ENCODE measurements at places on chromosomes 7 and 10. TPM values are rescaled to one million over a fixed set of nuclear protein-coding genes. Genes with fewer than 3 reads are reported as not detected.

LYZL2 gene
- total RNA-seq, result not detected

OPN4 gene
- total RNA-seq, result not detected

GOLGA7B gene
- 12.0 TPM for total RNA-seq

TRIM50 gene
- total RNA-seq, result not detected

CCL24 gene
- total RNA-seq, result not detected

GPR37 gene
- not detected for total RNA-seq

GRCh38 chr7:77766801-77767605 is 31.2 kb downstream of the TMEM60 start:
- no peaks in the 10 kb centered on the region for H3K27me3 ChIP-seq
- H3K4me3 ChIP-seq, result no peak overlapping the region
- no peak overlapping the region for H3K27ac ChIP-seq

DNA sequence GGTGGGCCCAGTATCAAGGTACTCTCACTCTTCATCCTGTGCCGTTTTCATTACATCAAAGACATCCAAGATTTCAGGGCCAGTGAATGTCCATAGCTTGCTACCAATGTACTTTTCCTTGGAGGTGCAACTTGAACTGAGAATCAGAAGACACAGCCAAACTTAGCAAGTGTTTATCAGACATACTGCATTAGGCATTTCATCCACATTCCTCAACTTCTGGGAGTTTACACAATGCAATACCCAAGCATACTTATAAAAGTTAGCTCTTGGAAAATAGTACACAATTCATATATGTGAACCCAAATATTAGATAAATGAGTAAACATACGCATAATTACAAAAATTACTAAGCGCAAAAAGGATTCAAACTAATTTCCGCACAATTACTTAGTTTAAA is 216.3 kb upstream of the RHOBTB1 start:
- no peaks in the 10 kb centered on the region for H3K27me3 ChIP-seq
- no peaks in the 10 kb centered on the region for H3K4me1 ChIP-seq
- H3K27ac ChIP-seq, result no peak overlapping the region
- no peaks in the 10 kb centered on the region for H3K36me3 ChIP-seq
- DNase-seq, result no peak

DNA sequence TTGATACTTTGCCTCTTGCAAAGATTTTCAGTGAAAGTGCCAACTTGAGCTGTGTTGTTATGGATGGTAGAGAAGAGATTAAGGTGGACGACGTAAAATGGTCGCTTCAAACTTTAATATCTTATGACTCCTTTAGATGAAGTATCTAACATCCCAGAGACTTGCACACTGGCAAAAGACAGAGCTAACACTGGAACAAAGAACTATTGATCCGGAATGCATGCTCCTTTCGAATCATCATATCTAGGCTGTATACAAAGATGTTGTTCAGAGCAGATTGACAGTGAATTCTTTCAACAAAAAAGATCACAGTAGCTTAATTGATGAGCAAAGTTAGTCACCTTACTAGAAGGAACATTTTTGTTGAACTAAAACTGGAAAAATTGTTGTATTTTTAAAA is 592.7 kb downstream of the NXPH1 start:
- H3K36me3 ChIP-seq, result no peaks in the 10 kb centered on the region
- H3K4me1 ChIP-seq, result no peaks in the 10 kb centered on the region
- no peak for DNase-seq
- H3K27me3 ChIP-seq, result no peaks in the 10 kb centered on the region
- no peak overlapping the region for H3K4me3 ChIP-seq
- no peak overlapping the region for H3K27ac ChIP-seq

- H3K27me3 ChIP-seq, result no peaks in the 10 kb centered on the region
- H3K36me3 ChIP-seq, result peaks cover 27% of the 10 kb centered on the region
- H3K27ac ChIP-seq, result no peak overlapping the region
- H3K4me1 ChIP-seq, result peaks cover 46% of the 10 kb centered on the region
Measured at GRCh38 chr10:6098156-6098555, 9.3 kb downstream of the RBM17 start.

GRCh38 chr10:86489071-86489810 is 32.4 kb downstream of the WAPL start:
- peaks cover 37% of the 10 kb centered on the region for H3K36me3 ChIP-seq
- peaks cover 12% of the 10 kb centered on the region for H3K4me1 ChIP-seq
- H3K27ac ChIP-seq, result peak overlapping the region; percentile 27
- DNase-seq, result no peak

GRCh38 chr7:127782654-127783559 is 130.9 kb downstream of the SND1 start:
- H3K27ac ChIP-seq, result no peak overlapping the region
- H3K4me3 ChIP-seq, result no peak overlapping the region
- no peak for DNase-seq
- H3K4me1 ChIP-seq, result peaks cover 14% of the 10 kb centered on the region
- H3K27me3 ChIP-seq, result no peaks in the 10 kb centered on the region

GRCh38 chr7:141587304-141587703 is 36.1 kb downstream of the AGK start:
- peaks cover 62% of the 10 kb centered on the region for H3K36me3 ChIP-seq
- no peak for DNase-seq

- peaks cover 38% of the 10 kb centered on the region for H3K36me3 ChIP-seq
- peak; percentile 27 for DNase-seq
- H3K4me1 ChIP-seq, result peaks cover 11% of the 10 kb centered on the region
- no peak overlapping the region for H3K27ac ChIP-seq
- H3K4me3 ChIP-seq, result no peak overlapping the region
- H3K27me3 ChIP-seq, result no peaks in the 10 kb centered on the region
Measured at GRCh38 chr10:50310560-50311174, 59.4 kb upstream of the ASAH2 start.

- no peaks in the 10 kb centered on the region for H3K27me3 ChIP-seq
- H3K27ac ChIP-seq, result no peak within 1 kb of the TSS
- H3K4me3 ChIP-seq, result no peak within 1 kb of the TSS
- no peaks in the 10 kb centered on the region for H3K4me1 ChIP-seq
Measured at GRCh38 chr10:86668297-86669165, at the start of gene LDB3. Gene LDB3 (plus strand): TSS chr10:86668511. CDS start chr10:86668692, 181 bp downstream.

DNA sequence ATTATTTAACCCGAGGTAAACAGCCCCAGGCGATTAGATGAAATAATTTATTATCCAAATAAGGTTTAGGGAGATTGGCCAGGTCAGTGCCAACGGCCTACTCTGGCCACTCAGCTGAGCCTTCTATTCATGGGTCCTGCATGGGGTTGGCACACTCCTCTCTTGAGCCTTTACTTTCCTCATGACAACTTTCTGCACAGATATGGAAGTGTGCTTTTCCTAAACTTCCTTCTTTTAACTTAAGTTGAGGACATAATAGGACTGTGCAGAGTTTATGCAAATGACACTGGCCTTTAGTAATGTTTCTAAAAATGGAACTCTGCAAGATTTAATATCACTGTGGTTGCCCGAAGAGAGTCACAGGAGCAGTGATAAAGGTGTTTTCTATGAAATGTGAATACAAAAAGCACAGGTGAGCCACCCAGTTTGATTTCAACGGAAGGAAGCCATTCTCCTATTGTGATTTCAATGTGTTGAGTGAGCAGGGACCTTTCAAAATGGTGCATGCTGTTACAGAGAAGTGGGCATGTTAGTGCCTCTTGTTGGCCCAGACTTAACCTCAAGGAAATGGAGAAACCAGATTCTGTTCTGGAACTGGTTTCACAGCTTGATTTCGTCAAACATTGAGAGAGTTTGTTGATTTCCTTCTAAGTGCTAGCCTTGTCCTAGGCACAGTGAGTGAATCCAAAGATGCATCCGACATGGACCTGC is 55.7 kb downstream of the LYZL2 start:
- no peak overlapping the region for H3K4me3 ChIP-seq
- H3K27ac ChIP-seq, result no peak overlapping the region
- no peaks in the 10 kb centered on the region for H3K36me3 ChIP-seq
- DNase-seq, result no peak
- H3K27me3 ChIP-seq, result peaks cover 23% of the 10 kb centered on the region
- H3K4me1 ChIP-seq, result no peaks in the 10 kb centered on the region

DNA sequence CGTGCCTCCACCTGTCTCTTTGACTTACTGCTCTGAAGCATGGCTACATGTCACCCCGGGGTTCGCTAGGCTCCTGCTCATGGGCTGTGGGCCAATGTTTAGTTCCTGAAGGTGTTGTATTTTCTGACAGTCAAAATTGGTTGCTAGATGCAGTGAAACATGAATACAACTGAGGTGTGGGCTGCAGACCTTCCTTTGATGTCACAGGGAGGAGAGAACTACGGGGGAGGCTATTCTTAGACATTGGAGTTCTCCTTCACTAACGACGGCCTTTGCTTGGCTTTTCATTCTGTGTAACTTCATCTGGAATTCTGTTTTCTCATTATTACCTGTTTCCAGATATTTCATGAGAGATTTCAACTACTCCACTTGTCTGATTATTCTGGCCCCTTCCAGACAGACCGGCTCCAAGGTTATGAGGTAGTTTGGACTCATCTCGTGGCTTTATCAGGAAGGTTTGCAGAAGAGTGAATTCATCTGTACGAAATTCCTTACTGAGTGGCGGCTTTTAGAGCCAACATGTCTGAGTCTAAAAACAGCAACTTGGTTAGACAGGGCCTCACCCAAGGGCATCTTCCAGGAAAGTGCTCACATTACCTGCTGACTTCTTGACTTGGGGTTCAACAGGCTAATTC is 774.7 kb downstream of the SUGCT start:
- H3K4me1 ChIP-seq, result no peaks in the 10 kb centered on the region
- no peaks in the 10 kb centered on the region for H3K27me3 ChIP-seq
- no peak overlapping the region for H3K27ac ChIP-seq
- H3K4me3 ChIP-seq, result no peak overlapping the region
- DNase-seq, result no peak
- H3K36me3 ChIP-seq, result no peaks in the 10 kb centered on the region

GRCh38 chr7:135706858-135707569 is 21.0 kb downstream of the SLC13A4 start:
- H3K27me3 ChIP-seq, result no peaks in the 10 kb centered on the region
- DNase-seq, result no peak
- no peaks in the 10 kb centered on the region for H3K4me1 ChIP-seq
